ENCODE measurements at places on chromosomes 2 and 18.

DNA sequence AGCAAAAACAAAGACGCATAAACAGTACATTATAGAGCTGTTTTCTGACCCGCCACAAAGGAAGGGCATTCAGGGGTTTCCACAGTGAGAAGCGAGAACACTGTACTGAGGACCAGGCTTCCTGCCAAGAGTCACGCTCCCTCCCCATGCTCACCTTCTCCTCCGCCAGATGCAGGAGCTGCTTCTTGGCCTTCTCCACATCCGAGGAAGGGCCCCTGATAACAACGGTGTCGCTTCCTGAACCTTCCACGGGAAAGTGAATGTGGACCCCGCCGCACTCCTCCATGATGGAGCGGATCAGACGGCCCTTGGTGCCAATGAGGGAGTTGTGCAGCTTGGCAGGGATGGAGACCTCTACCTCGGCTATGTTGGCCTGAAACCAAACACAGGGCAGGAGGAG lies 53.8 kb downstream of the ANO7 start:
- DNase-seq = no peak

DNA sequence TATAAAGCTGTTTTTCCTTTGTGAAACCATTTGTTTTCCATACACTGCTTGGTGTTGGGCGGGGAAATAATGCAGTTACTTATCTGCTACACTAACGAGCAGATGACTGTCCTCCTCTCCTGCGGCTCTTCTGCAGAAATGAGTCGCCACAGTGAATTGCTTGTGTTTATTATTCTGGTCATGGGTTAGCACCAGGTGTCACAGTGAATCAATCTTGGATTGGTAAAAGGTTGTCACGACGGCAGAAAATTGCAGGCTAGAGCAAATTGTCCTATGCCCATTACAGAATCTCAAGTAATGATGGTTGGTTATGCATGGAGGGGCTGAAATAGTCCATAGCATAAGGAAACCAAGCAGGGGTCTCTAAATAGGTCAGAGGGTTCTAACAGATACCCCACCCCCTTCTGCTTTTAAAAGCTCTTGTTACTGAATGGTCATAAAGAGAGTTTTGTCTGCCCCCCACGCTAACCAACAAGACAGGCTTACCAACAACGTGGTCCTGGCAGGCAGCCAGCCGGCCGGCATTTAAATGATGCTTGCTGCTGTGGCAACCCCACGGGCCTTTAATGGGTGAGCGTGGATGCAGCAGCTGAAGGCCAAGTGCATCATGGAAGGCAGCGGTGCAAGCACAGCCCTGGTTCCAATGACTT lies 29.5 kb downstream of the RAB31 start:
- DNase-seq = no peak

DNA sequence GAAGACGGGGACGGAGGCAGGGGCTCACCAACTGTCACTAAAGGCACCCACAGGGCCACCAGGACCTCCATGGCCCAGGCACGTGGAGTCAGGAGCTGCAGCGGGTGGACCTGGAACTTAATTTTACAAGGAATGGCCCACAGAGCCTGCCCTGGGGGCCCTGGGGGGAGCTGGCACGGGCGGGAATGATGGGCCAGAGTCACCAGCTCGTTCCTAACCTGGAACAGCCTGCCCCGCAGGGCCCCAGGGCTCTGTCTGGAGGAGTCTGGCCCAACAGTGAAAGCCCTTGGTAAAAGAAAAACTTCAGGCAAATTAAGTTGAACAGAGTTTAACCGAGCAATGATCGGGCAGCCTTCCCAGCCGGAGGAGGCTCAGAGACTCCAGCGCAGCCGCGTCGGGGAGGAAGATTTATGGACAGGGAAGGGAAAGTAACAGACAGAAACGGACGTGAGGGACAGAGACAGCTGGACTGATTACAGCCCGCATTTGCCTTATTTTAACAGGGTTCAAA lies 118.4 kb upstream of the TMEM18 start:
- no peak for DNase-seq

DNA sequence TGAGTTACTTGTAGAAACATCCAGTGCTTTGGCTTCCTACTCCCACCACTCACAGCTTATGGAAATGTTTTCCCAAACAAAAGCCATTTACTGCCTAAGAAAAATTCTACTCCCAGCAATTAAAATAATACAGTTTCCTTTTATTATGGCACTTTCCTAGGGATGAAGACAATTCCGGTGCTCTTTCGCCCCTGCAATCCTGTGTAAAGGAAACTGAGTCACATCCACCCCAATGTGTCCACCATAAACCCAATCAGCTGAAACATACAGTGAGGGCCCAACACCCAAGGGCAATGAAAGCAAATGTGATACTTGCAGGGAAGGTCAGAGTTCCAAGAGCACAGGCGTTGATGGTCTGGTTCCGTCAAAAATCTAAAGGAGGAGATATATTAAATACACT lies 62.0 kb upstream of the ST3GAL5 start:
- no peak for DNase-seq
